ENCODE measurements at places on chromosomes 12 and 14.

- no peak for DNase-seq
Observed at GRCh38 chr12:107057071-107057834, 36.1 kb downstream of the CRY1 start.

DNA sequence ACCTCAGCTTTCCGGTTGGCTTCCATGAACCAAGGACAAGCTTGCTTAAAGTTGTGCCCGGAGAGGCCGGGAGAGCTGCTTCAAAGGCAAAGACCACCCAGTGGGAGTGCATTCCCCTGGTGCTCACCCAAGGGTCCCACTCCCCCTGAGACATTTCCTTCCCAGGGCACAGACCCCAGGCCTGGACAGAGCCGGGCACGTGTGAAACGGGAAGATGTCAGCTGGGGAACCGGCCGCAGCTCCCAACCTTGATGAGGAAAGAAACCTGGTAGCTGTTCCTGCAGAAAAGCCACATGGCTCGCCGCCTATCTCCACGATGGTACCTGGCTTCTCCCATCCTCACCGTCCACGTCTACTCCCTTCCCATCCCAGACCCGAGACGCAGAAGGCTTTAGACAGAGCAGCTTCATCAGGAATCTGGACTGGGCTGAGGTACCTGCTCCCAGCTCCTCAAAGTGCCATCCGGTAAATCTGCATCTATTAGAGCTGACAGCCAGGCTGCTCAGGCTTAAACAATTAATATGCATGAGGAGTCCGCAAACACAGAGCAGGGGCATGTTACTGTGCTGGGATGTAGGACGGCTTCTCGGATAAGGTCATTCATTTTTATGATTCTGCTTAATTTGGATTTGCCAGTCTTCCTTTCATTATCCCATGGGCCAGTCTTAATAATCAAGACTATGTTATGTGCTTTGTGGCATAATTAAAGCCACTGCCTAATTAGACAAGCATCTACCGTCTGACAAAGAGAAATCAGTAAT lies 53.1 kb downstream of the GALNT9 start:
- no peak for DNase-seq

DNA sequence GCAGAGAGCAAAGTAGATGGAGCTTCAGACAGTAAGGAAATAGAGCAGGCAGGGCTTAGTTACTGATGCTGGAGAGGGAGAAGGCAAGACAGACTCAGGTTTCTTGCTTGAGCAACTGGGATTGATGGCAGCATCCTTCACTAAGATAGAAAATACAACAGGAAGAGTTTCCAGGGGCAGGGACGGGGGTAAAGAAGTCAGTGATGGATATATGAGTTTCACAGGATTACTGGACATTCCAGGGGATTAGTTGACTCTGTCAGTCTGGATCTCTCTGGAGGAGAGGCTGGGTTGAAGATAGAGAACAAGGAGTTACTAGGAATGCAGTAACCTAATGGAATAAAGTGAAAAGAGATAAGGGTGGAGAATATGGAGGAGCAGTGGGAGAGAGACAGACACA lies 74.5 kb upstream of the ATF1 start:
- DNase-seq = no peak

- DNase-seq = no peak
Observed at GRCh38 chr12:87935216-87935615, 94.0 kb downstream of the C12orf50 start.

- peak; percentile 71 for DNase-seq
Observed at GRCh38 chr12:110501399-110501751, 536 bp downstream of the VPS29 start.

GRCh38 chr12:122937622-122938091 lies 28.6 kb downstream of the ABCB9 start:
- no peak for DNase-seq

DNA sequence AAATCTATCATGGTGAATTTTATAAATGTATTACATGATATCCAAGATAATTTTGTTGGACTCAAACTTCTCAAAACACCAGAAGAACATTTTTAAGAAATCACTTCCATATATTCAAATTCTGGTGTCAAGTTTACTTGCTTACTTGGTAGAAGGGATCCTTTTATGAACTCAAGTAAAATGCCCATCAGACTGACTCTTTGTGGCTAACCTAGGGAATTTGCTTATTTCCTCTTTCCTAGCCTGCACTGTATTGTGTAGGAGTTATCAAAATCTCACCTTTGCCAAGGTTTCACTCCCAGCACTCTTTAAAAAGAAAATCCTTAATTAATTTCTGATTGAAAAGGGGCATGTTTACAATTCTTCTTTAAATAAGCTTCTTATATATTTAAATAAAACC lies 196.5 kb downstream of the DUSP6 start:
- no peak for DNase-seq

DNA sequence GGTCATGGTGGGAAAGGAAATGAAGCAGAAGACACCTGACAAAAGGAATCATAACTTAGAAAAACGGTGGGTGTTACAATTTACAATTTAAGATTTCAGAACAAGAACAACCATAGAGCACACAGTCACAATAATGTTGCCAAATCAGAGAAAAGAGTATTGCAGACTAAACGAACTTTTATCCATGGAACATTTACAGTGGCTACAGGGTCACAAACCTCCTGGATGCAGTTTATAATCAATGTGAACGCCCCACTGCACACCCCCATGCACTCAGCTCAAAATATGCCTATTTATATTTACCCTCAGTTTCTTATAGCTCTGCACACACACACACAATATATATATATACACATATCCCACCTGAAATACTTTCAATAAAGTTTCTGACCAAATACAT lies 8.0 kb downstream of the KRR1 start:
- DNase-seq = no peak

GRCh38 chr12:66678338-66679275 lies at the start of gene GRIP1:
Gene GRIP1 (minus strand): TSS chr12:66679076. CDS start chr12:66678904, 172 bp downstream.
- DNase-seq = peak; percentile 30

DNA sequence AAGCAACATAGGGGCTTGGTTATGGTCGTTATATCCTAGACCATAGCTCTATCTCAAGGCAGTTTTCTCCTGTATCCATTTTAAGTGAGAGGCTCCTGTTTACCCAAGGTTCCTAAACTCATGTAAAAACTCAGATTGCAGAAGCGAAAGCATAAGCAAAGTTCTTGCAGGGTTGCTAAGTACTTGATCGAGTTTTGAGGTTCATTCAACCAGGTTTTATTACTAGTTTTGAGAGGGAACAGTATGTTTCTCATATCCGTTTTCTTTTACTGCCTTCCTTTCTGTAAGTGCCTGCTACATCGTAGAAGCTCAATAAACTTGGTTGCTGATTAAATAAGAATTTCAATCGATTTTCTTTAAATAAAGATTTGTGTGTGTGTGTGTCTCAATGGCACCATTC lies 5.1 kb downstream of the AKAP3 start:
- no peak for DNase-seq

GRCh38 chr12:34401659-34402227 lies 379.4 kb downstream of the ALG10 start:
- DNase-seq = no peak

GRCh38 chr14:39367387-39367751 lies 64.9 kb downstream of the FBXO33 start:
- DNase-seq = no peak

DNA sequence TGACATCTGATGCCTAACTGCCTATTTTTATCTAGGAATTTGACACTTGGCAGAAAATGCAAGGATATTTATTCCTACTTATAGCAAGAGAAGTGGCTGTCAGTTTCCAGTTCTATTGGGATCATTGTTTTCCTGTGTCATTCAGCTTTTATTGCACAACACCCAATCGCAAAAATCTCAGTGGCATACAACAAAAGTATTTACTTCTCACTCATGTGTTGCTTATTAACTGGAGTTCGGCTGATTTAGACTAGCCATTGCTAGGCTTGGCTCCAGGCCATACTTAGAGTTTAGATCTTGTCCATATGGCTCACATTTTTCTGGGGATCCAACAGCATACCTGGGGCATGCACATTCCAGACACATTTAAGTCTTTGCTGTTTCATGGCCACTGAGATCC lies 218.6 kb upstream of the SYT1 start:
- peak; percentile 6 for DNase-seq

GRCh38 chr14:72808564-72808963 lies 85.3 kb downstream of the DPF3 start:
- no peak for DNase-seq

DNA sequence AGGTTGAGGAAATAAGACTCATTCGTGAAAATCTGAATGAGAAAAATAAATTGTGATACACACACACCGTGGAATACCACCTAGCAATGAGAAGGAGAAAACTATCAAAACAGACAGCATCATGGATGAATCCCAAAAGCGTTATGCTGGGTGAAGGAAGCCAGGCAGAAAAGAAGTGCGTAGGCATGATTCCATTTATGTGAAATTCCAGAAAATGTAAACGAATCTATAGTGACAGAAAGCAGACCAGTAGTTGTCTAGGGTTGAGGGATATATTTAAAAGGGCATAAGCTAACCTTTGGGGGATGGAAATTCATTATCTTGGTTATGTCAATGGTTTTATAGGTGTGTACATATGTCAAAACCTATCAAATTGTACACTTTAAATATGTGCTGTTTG lies 42.5 kb upstream of the ANO2 start:
- no peak for DNase-seq

- no peak for DNase-seq
Observed at GRCh38 chr14:84726471-84726870, 803.5 kb upstream of the FLRT2 start.

- no peak for DNase-seq
Observed at GRCh38 chr14:37048666-37049071, 123.7 kb downstream of the SLC25A21 start.

GRCh38 chr12:22018860-22019259 lies 27.2 kb upstream of the CMAS start:
- no peak for DNase-seq

- no peak for DNase-seq
Observed at GRCh38 chr12:65306366-65307168, 28.1 kb downstream of the MSRB3 start.

- no peak for DNase-seq
Observed at GRCh38 chr12:110304061-110304551, 23.1 kb downstream of the ATP2A2 start.

DNA sequence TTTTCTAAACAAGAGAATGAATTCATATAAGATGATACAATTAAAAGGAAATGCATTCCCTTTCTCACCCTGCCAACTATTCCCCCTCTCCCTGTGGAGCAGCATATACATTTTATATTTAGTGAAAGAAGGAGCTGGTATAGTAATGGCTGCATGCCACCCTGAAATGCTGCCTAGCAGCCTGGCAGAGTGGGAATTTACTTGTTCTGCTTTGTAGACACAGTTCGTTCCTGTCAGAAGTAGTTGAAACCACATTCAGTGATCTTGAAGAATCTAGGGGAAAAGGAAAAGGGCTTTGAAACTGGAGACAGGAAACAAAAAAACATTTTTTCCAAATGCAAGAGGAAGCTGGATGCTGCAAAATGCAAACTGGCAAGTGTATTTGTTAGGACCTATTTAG lies 176.0 kb upstream of the PLEKHA5 start:
- no peak for DNase-seq

DNA sequence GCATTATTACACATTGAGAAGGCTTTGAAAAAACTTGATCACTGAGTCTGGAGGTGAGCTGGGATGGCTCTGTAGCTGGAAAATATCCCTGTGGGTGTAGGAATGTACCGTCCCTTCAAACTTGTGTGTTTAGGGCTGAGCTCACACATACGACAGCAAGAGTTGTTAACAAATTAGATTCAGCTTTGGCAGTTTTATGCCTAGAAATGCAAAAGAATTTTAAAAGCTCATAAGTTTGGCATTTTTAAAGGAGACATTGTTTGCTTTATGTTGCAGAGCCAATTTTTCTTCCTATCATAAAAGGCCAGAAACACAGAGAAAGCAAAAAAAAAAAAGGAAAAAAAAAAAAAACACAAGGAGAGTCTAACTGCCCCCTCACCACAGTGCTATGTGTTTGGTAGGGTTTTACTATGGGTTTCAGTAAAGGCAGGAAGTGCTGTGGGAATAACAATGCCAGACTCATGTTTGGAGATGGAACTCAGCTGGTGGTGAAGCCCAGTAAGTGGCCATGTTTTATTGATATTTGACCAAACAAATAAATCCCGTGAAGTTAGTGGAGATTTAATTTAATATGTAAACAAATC lies 78.4 kb downstream of the DAD1 start:
- no peak for DNase-seq

Data from NCI-H2029 treated with DMSO at 0.1 percent for 48 hours (cell line).